ENCODE measurements at places on chromosomes 12 and 14. TPM values are rescaled to one million over a fixed set of nuclear protein-coding genes. Genes with fewer than 3 reads are reported as not detected.

PIP4P1 gene
- 16.4 TPM for polyA plus RNA-seq

GUCY2C gene
- not detected for polyA plus RNA-seq

LRRC9 gene
- polyA plus RNA-seq, result 4.7 TPM

TESPA1 gene
- not detected for polyA plus RNA-seq

NAV3 gene
- polyA plus RNA-seq, result 5.9 TPM

SELPLG gene
- not detected for polyA plus RNA-seq

SLC15A4 gene
- polyA plus RNA-seq, result 3.8 TPM

EPYC gene
- polyA plus RNA-seq, result not detected

GALNT4 gene
- 0.50 TPM for polyA plus RNA-seq

NELL2 gene
- 250 TPM for polyA plus RNA-seq

GPRC5D gene
- polyA plus RNA-seq, result not detected

DBX2 gene
- polyA plus RNA-seq, result 0.19 TPM

GLT8D2 gene
- 0.60 TPM for polyA plus RNA-seq

ESR2 gene
- 0.09 TPM for polyA plus RNA-seq

PLEKHD1 gene
- polyA plus RNA-seq, result 46.0 TPM

ASPG gene
- polyA plus RNA-seq, result not detected

NUBPL gene
- 13.7 TPM for polyA plus RNA-seq

SPX gene
- 1.6 TPM for polyA plus RNA-seq

MIA2 gene
- 29.5 TPM for polyA plus RNA-seq

SOAT2 gene
- not detected for polyA plus RNA-seq

MGST1 gene
- polyA plus RNA-seq, result 88.5 TPM

RPS6KA5 gene
- 18.9 TPM for polyA plus RNA-seq

POC1B gene
- 5.1 TPM for polyA plus RNA-seq

CRIP1 gene
- polyA plus RNA-seq, result 2.9 TPM

CABP1 gene
- polyA plus RNA-seq, result 13.1 TPM

DIO2 gene
- polyA plus RNA-seq, result 0.78 TPM

GARIN6 gene
- polyA plus RNA-seq, result 0.91 TPM

DPY19L2 gene
- polyA plus RNA-seq, result 11.5 TPM

SLC17A8 gene
- polyA plus RNA-seq, result 0.48 TPM

WNT1 gene
- not detected for polyA plus RNA-seq

ETV6 gene
- polyA plus RNA-seq, result 1.5 TPM

RNASE3 gene
- polyA plus RNA-seq, result 2.3 TPM

FAM181A gene
- polyA plus RNA-seq, result not detected

FAM186B gene
- 0.24 TPM for polyA plus RNA-seq

AGAP2 gene
- polyA plus RNA-seq, result 0.48 TPM

CMKLR1 gene
- polyA plus RNA-seq, result not detected

FBLN5 gene
- 4.5 TPM for polyA plus RNA-seq

LALBA gene
- not detected for polyA plus RNA-seq

GDF3 gene
- polyA plus RNA-seq, result not detected

IFNG-AS1 gene
- not detected for polyA plus RNA-seq

PPM1H gene
- polyA plus RNA-seq, result 18.0 TPM

MTERF2 gene
- polyA plus RNA-seq, result 47.6 TPM

Data from Purkinje cell (primary cell).